ENCODE measurements at places on chromosomes 6 and 20.

DNA sequence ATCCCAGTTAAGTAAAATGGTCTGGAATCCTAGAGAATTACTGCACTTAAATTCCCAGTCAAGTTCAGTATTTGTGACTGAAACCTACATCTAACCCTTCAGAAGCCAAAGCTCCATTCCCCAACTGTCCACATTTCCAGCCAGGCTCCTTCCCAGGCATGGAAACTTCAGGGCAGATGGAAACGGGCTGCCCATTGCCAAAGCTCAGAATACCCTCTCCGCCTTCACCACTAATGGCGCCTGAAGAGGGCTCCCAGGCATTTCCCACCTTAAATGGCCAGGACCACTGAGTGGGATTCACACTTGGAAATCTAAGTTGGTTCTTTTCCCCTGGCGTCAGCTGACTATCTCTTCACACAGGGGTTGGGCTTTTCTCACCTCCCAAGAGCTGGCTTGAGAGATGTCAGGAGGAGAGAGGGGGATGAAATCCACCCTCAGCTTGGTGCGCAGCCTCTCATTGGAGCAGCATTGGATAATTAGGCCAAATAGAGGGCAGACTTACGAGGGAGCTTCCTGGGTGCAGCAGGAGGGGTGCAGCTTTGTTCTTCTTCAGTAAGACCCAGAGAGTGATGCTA lies 82.9 kb downstream of the ANKRD60 start:
- DNase-seq, result no peak

DNA sequence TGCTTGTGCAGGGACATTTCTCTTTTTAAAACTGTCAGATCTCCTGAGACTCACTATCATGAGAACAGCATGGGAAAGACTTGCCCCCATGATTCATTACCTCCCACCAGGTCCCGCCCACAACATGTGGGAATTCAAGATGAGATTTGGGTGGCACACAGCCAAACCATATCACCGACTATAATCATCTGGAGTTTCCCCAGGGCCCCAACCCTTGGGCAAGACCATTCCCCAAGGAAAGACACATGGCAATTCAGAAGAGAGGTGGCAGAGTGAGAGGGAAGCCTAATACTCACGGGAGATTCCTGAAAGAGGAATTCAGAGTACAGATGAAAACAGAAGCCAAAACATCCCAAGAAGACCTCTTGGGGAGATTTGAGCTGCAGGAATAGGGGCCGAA lies 291.0 kb upstream of the PLCB4 start:
- no peak for DNase-seq

- DNase-seq, result no peak
Observed at GRCh38 chr6:92047152-92047850, 1372.1 kb downstream of the EPHA7 start.

DNA sequence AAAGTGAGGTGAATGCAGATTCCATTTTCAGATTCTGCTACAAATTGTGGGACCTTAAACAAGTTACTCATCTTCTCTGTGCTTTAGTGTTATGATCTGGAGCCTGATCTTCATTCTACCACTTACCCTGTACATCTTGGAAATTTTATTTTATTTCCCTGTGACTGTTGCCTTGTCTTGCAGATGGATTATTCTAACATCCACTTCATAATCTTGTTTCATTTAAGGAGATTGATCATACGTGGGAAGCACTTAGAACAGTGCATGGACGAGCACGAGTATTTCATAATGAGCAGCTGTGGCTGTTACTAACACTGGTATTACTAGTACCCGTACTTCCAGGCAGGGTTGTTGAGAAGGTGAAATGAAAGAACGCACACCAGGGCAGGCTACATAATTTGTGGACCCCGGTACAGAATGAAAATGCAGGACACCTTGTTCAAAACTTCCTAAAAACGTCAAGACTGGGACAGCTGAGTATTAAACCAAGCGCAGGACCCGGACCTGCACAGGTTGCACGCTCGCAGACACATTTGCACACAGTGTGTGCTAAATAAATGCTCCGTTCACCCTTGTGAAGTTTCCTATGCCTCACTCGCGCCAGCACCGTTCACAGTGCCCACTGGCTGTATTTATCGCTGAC lies 535 bp upstream of the CCDC170 start:
- DNase-seq, result no peak

GRCh38 chr20:59809630-59810448 lies 123.6 kb downstream of the SYCP2 start:
- DNase-seq, result no peak

DNA sequence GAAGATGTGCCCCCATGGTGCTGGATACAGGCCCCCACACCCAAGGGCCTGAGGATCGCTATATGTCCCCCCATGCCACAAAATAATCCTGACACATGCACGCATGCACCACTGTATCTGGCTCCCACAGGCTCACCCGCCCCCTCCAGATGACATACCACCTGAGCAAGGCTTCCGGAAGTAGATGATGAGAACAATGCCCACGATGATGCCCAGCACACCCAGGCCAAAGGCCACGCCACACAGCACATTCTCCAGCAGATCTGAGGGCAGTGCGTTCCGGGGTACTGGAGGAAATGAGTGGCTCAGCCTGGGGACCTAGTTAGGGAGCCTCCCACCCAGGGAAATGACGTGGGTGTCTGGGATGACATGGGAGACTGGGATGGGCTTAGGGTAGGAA lies 3.8 kb downstream of the HLA-DMA start:
- DNase-seq, result no peak

GRCh38 chr6:168598251-168599117 lies 157.5 kb downstream of the SMOC2 start:
- DNase-seq, result no peak

DNA sequence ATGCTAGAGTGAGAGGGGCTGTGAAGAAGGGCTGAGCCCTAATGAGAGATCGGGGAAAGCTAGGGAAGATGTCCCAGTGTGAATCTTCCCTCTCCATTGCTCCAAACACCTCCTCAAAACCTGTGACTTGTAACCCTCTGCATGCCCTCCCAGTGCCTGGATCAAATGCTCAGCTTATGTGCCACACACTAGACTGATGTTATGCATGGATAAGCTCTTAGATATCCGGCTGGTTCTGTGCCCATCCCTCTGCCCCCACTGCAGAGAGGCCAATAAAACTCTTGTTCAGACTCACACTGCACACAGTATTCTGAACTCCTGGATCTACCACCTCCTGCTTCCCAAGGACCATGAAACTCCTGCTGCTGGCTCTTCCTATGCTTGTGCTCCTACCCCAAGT lies at the start of gene DEFB118:
TSS of gene DEFB118 (plus strand) at position 301 of the 400 bp plus-strand sequence. CDS start at position 351, 50 bp downstream.
- DNase-seq, result no peak

GRCh38 chr20:44008806-44009678 lies 94.4 kb downstream of the TOX2 start:
- no peak for DNase-seq

GRCh38 chr6:12174878-12175277 lies 115.3 kb upstream of the EDN1 start:
- no peak for DNase-seq

DNA sequence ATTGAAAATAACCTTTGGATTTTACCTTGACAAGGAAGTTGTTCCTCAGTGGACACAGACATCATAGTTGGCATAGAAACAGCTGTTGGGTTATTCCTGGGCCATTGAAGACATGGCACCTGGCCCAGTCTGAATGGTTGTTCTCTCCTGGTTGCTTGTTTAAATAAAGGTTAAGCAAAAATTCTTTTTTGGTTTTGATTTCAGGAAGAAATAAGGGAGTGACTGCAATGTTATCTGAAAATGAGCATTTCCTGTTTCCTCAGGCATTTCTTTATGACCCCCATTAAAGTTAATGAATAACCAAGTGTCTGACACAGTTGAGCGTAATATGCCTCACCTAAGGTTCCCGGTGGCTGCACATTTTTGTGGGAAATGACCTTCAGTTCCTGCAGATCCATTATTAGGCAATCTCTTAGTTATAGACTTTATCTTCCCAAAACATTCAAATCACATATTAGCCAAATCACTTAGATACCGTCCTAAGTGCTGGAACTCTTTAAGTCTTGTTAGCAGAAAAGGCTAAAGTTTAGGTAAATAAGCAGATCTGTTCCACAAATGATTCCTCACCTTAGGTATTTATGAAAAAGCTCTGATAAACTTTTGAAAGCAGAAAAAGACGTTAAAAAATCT lies 648.7 kb upstream of the FLRT3 start:
- no peak for DNase-seq

DNA sequence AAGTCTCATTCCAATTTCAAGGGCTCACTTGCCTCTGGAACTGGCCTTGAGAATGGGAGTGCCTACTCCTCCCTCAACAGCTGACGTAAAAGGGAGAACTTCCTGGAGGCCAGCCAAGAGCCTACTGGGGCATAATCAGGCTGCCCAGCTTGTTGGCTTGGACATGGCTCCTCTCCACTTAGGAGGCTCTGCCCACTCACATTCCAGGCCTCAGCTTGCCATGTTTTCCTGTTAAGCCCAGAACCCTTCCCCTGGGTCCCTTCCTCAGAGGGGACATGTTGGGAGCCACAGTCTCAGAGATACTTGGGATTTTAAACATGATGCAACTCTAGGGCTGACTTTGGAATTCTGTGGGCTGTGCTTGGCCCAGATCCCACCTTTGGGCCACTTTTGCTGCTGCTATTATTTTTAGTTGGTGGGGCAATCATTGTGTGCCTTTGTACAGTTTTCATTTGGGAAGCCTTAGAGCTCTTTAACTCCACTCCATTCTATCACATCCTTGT lies 31.5 kb upstream of the ADTRP start:
- DNase-seq, result no peak

- no peak for DNase-seq
Observed at GRCh38 chr6:43743682-43744381, 26.2 kb upstream of the VEGFA start.

DNA sequence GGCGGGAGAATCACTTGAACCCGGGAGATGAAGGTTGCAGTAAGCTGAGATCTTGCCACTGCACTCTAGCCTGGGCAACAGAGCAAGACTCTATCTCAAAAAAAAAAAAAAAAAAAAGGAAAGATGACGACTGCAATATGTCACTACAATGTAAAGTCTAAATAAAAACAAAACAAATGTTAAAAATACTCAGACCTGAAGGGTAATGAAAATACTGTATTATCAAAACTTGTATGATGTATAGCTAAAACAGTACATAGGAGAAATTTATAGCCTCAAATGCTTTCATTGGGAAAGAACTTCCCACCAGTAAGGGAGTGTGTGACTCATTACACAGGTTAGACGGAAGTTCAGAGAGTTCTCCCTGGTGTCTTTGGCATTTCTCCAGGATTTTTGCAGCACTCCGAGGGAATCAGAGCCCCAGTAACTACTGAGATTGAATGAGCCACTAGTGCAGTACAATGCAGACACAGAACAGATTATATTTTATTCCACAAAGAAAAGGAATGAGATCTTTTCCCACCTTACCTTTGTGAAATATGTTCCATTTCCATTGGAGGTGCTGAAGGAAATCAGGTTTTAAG lies 12.5 kb upstream of the RALGAPB start:
- DNase-seq, result no peak

DNA sequence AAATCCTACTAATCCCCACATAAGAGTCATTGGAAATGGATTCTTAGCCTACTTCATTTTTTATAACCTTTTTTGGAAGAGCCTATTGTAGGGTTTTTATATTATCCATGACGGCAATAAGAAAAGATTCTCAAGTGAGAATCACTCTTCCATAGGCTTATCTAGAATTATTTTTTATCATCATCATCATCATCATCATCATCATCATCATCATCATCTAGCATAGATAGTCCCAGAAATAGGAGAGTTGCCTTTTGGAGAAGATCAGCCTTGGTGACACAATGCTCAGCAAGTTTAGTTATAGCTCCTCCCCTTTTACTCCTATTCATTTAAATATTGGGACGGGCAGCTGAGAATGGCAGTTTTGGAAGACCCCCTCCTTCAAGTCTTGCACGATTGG lies 359.1 kb upstream of the SLC35B3 start:
- DNase-seq, result no peak

GRCh38 chr6:31131595-31131994 lies 7.3 kb downstream of the PSORS1C2 start:
- DNase-seq, result no peak

DNA sequence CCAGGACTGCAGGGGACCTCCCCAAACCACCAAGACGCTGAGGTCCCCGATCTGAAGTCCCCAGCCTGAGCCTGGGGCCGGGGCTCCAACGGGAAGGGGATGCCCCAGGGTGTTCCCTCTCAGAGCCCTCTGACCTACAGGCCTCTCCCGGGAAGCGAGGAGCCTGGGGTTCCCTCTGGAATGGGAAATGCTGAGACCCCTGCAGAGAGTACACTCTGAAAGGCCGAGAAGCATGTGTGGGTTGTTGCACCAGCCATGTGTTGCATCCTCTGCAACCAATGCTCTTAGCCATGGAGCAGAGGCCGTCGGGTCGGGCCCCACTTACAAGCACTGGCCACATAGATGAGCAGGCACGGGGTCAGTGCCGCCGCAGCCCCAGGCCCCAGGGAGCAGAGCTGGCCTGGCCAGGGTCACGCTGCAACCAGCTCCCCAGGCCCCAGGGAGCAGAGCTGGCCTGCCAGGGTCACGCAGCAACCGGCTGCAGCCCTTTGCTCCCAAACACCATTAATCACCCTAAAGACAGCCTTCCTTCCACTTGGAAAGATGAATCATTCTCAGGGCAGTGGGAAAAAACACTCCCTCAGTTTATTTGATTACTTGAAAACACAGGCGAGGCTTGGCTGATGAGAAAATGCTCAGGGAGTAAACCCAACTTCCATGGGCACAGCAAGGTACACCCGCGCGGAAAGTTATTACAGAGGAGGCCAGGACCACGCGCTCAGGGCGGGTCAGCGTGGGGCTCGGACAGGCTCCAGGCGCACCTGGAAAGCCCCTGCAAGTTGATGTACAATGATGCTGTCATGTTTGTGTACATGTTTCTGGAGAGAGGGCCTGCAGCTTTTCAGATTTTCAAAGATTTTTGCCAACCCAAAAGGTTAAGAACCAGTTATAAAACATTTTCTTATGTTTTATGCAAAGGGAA lies 78.0 kb upstream of the AFDN start:
- DNase-seq, result no peak

GRCh38 chr20:10963717-10964266 lies 290.0 kb upstream of the JAG1 start:
- no peak for DNase-seq

- no peak for DNase-seq
Observed at GRCh38 chr6:32627831-32628230, 9.4 kb upstream of the HLA-DQA1 start.

DNA sequence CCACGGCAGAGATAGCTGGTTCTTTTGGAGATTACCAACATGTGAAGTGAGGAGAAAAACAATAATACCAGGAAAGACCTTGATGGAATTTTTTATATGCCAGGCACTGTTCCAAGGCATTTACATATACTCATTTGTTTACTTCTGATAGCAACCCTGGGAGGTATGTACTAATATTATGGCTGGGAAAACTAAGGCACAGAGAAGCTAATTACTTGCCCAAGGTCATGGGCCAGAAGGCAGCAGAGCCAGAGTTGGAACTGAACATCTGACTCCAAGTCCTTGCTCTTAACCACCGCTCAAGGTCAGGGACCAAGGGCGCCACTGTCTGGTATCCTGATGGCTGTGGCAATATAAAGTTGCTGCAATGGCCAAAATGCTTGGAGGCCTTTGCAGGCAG lies 97.0 kb upstream of the KCNG1 start:
- DNase-seq, result no peak

GRCh38 chr6:132734694-132735236 lies 20.9 kb upstream of the VNN1 start:
- DNase-seq, result no peak

GRCh38 chr6:106033806-106034205 lies 52.3 kb upstream of the PRDM1 start:
- DNase-seq, result no peak
